HepG2 (cell line): ENCODE measurements at places on chromosomes 12 and 14.

- no peak overlapping the region for H3K27ac ChIP-seq
- peaks cover 15% of the 10 kb centered on the region for H3K4me1 ChIP-seq
- no peak overlapping the region for H3K4me3 ChIP-seq
Measured at GRCh38 chr12:26119391-26119989, 5.3 kb downstream of the BHLHE41 start.

- no peak for DNase-seq
- no peak overlapping the region for H3K4me3 ChIP-seq
- H3K4me1 ChIP-seq, result no peaks in the 10 kb centered on the region
Measured at GRCh38 chr14:61925732-61926435, 163.7 kb downstream of the SNAPC1 start.

- no peak overlapping the region for H3K27ac ChIP-seq
- H3K4me1 ChIP-seq, result peaks cover 38% of the 10 kb centered on the region
- H3K27me3 ChIP-seq, result no peaks in the 10 kb centered on the region
- H3K4me3 ChIP-seq, result no peak overlapping the region
Measured at GRCh38 chr12:18799561-18799960, 61.6 kb downstream of the CAPZA3 start.

DNA sequence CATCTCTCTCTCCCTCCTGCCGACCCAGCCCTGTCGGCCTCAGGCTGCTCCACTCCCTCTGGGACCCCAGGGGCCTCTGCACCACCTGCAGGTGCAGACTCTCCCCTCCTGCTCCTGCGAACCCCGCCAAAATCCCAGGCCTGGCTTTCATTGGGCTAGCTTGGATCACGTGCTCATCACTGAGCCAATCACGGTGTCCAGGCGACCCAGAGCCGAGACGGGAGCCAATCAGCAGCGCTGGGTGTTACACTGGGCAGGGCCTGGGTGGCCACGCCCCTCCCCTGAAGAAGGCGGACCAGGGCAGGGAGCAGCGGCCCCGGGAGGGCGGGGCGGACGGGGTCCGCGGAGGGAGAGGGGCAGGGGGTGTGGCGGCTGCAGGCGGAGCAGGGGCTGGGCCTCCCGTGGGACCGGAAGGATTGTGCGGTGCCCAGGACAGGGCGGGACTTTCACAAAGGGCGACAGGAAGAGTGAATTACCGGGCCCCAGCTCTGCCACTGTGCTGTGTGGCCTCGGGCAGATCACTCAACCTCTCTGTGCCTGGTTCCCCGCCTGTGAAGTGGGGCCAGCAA lies 66.6 kb upstream of the FBRSL1 start:
- no peak overlapping the region for H3K4me3 ChIP-seq
- no peak overlapping the region for H3K27ac ChIP-seq
- peak; percentile 23 for DNase-seq
- peaks cover 38% of the 10 kb centered on the region for H3K4me1 ChIP-seq

DNA sequence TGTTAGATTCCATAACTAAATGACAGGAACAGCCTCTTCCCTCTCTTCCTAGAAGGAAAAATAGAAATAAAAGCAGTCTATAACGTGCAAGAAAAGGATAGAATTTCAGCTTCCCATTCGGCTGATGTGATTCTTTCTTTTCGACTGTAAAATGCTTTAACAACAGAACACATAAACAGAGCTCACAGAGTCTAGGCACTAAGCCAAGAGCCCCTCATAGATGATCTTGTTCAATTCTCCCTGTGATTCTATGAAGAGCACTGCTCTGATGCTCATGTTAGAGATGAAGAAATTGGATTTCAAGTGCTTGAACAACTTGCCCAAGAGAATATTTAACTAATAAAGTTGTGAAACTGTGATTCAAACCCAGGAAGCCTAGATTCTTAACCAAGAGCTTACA lies 232.7 kb downstream of the RPAP3 start:
- H3K27me3 ChIP-seq, result no peaks in the 10 kb centered on the region
- H3K4me1 ChIP-seq, result no peaks in the 10 kb centered on the region
- H3K36me3 ChIP-seq, result no peaks in the 10 kb centered on the region
- no peak overlapping the region for H3K27ac ChIP-seq
- no peak for DNase-seq
- H3K4me3 ChIP-seq, result no peak overlapping the region
